Activated CD4-positive, alpha-beta memory T cell treated with anti-CD3 and anti-CD28 coated beads for 36 hours (primary cell): ENCODE measurements at places on chromosomes 12 and 14. TPM values are rescaled to one million over a fixed set of nuclear protein-coding genes. Genes with fewer than 3 reads are reported as not detected.

The FGF23 gene
- not detected for total RNA-seq

The AHNAK2 gene
- 0.02 TPM for total RNA-seq

DNA sequence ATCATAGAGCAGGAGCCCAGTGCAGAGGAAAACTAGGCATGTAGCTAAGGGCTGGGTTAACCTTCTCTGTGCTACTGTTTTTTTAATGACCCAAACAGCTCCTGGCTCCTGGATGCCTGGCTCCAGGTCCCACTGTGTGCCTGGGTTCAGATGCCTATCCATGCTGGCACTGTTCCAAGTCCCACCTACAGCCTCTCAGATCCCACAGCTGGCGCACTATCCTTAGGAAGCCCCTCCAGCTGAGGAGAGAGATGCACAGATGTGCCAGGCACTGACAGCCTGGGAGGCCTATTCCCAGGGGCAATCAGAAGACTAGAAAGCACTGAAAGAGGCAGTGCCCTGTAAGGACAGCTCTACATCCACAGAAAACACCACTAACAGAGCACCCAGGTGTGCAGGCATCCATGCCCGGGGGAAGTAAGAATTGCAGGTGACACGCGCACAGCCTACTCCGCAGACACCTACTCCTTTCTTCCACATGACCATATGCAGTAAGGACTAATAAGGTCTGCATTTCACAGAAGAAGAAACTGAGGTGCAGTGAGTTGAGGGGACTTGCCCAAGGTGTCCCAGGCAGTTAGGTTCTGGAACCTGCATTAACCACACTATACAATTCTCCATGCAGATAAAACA is 51.2 kb downstream of the PITPNM2 start:
- H3K27me3 ChIP-seq: no peaks in the 10 kb centered on the region
- no peaks in the 10 kb centered on the region for H3K36me3 ChIP-seq
- H3K4me1 ChIP-seq: peaks cover 4% of the 10 kb centered on the region
- no peak overlapping the region for H3K27ac ChIP-seq
- no peak overlapping the region for H3K4me3 ChIP-seq

GRCh38 chr12:92634730-92635129 is 68.1 kb upstream of the PLEKHG7 start:
- H3K36me3 ChIP-seq: no peaks in the 10 kb centered on the region
- no peaks in the 10 kb centered on the region for H3K4me1 ChIP-seq
- DNase-seq: no peak
- H3K27ac ChIP-seq: no peak overlapping the region

GRCh38 chr12:111812881-111813741 is 28.9 kb upstream of the MAPKAPK5 start:
- H3K27me3 ChIP-seq: no peaks in the 10 kb centered on the region
- no peaks in the 10 kb centered on the region for H3K36me3 ChIP-seq
- DNase-seq: peak; percentile 79
- H3K4me3 ChIP-seq: no peak overlapping the region
- no peak overlapping the region for H3K27ac ChIP-seq

DNA sequence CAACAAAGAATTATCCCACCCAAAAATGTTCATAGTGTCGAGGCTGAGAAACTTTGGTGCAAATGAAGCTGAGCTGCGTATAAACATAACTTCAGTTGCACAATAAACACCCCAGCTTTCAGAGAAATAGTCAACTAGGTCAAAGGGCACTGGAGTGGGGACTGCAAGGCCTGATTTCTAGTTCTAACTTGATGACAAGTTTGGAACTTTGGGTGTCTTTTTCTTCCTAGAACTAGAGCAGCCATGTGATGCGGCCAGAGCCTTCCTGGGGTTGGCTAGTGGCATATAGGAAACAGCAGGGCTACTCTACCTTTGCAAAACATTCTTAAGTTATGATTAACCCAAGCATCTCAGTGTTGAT is 298.4 kb upstream of the AMIGO2 start:
- no peak for DNase-seq
- peaks cover 55% of the 10 kb centered on the region for H3K4me1 ChIP-seq
- no peak overlapping the region for H3K4me3 ChIP-seq
- peaks cover 4% of the 10 kb centered on the region for H3K36me3 ChIP-seq

- peaks cover 29% of the 10 kb centered on the region for H3K4me1 ChIP-seq
- DNase-seq: no peak
- H3K27ac ChIP-seq: peak overlapping the region; percentile 85
- no peaks in the 10 kb centered on the region for H3K27me3 ChIP-seq
- peak overlapping the region; percentile 71 for H3K4me3 ChIP-seq
Measured at GRCh38 chr12:42097971-42098370, 46.7 kb downstream of the GXYLT1 start.

- peaks cover 21% of the 10 kb centered on the region for H3K4me1 ChIP-seq
- DNase-seq: peak; percentile 54
- H3K27ac ChIP-seq: peak overlapping the region; percentile 51
- H3K27me3 ChIP-seq: no peaks in the 10 kb centered on the region
- H3K36me3 ChIP-seq: peaks cover 26% of the 10 kb centered on the region
Measured at GRCh38 chr12:111546758-111547383, 52.2 kb downstream of the ATXN2 start.

GRCh38 chr12:74988156-74988555 is 221.5 kb downstream of the KCNC2 start:
- H3K27ac ChIP-seq: no peak overlapping the region
- DNase-seq: no peak
- H3K36me3 ChIP-seq: no peaks in the 10 kb centered on the region
- no peaks in the 10 kb centered on the region for H3K4me1 ChIP-seq
- no peaks in the 10 kb centered on the region for H3K27me3 ChIP-seq

DNA sequence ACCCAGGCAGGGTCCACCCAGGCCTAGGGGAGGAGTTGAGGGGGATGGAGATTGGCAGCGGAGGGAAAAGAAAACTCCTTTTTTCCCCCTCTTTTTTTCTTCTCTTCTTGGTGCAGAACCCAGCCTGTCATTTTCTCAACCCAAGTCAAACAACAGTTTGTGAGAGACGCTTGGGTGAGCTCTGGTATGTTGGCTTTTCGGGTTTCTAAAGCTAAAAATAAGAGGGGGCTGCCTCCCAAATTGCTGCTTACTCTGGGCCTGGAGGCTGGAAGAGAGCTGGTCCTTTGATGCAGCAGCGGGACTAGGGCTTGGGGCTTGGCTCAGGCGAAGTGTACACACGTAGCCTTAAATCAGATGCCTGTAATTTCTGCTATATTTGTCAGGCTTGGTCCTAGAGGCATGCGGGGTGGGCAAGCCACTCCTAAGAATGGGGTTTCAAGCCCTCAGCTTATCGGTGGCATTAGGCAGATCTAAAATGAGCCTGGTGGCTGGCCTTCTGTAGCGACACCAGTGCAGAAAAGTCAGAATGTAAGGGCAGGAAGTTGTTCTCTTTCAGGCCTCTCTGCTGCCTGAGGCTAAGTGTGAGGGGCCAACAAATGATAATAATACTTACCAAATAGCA is 816 bp upstream of the SLC8A3 start:
- peaks cover 64% of the 10 kb centered on the region for H3K27me3 ChIP-seq
- H3K27ac ChIP-seq: no peak overlapping the region
- H3K4me1 ChIP-seq: peaks cover 21% of the 10 kb centered on the region
- DNase-seq: no peak
- no peaks in the 10 kb centered on the region for H3K36me3 ChIP-seq

- no peaks in the 10 kb centered on the region for H3K4me1 ChIP-seq
- no peak overlapping the region for H3K4me3 ChIP-seq
- no peaks in the 10 kb centered on the region for H3K36me3 ChIP-seq
Measured at GRCh38 chr12:24776861-24777260, 172.0 kb downstream of the BCAT1 start.

DNA sequence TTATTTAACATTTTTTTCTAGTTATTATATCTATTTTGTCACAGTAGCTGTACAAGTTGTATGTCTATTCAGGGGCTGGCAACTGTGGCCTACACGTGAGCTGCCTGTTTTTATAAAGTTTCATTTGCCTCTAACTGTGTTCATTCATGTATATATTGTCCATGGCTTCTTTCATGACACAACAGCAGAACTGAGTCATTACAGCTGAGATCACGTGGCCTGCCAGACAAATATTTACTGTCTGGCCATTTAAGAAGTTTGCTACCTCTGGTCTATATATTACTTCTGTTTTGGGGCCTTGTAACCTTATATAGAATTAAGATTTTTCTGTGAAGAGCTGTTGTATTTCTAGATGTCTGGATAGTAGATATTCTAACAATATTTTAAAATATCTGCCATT is 37.9 kb downstream of the KIAA0586 start:
- H3K36me3 ChIP-seq: peaks cover 28% of the 10 kb centered on the region
- H3K27ac ChIP-seq: no peak overlapping the region
- no peaks in the 10 kb centered on the region for H3K27me3 ChIP-seq
- no peak overlapping the region for H3K4me3 ChIP-seq
- no peaks in the 10 kb centered on the region for H3K4me1 ChIP-seq
- no peak for DNase-seq

DNA sequence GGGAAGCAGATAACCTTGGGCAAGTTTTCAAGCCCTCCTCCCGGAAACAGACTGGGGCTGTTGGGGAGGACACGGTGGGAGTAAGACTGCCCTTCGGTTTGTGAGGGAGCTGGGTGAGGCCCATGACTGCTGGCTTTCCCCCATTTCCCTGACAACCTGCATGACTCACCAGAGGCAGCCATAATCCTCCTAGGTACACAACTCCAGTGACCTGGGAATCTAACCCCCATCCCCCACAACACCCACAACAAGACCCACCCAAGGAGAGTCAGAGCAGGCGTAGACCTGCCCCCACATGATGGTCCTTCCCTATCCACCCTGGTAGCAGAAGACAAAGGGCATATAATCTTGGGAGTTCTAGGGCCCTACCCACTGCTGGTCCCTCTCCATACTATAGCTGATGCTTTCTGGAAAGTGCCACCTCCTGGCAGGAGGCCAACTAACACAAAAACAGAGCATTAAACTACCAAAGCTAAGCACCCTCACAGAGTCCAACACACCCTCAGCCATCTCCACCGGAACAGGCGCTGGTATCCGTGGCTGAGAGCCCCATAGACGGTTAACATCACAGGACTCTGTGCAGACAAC is 14.8 kb downstream of the DDX24 start:
- H3K4me3 ChIP-seq: no peak overlapping the region
- peaks cover 80% of the 10 kb centered on the region for H3K4me1 ChIP-seq
- DNase-seq: no peak
- peaks cover 60% of the 10 kb centered on the region for H3K36me3 ChIP-seq
- H3K27ac ChIP-seq: peak overlapping the region; percentile 68

- DNase-seq: no peak
- H3K36me3 ChIP-seq: no peaks in the 10 kb centered on the region
- H3K27ac ChIP-seq: no peak overlapping the region
- H3K27me3 ChIP-seq: peaks cover 12% of the 10 kb centered on the region
- H3K4me3 ChIP-seq: no peak overlapping the region
- H3K4me1 ChIP-seq: no peaks in the 10 kb centered on the region
Measured at GRCh38 chr12:58172433-58173073, 231.2 kb downstream of the ATP23 start.

DNA sequence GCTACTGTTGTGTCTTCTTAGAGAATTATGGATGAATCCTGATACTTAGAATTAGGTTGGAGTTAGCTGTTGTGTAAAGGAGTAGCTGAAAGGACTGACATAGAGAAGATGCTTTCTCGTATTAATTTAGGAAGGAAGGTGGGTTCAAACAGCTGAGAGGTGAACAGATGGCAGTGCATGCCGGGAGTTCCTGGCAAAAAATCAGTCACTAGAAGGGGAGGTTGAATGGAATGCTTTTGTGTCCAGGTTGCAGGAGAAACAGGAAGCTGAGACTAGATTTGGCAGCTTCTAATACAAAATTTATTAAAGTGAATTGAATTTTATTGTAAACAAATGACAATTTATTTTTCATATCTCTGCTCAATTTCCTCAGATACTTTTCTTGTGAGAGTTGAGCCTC is 70.8 kb downstream of the BTG1 start:
- H3K4me1 ChIP-seq: peaks cover 50% of the 10 kb centered on the region
- H3K36me3 ChIP-seq: peaks cover 12% of the 10 kb centered on the region
- H3K27ac ChIP-seq: no peak overlapping the region
- no peaks in the 10 kb centered on the region for H3K27me3 ChIP-seq
- no peak overlapping the region for H3K4me3 ChIP-seq
- no peak for DNase-seq
